NCI-H1417 (cell line): ENCODE measurements at places on chromosomes 7 and 10.

DNA sequence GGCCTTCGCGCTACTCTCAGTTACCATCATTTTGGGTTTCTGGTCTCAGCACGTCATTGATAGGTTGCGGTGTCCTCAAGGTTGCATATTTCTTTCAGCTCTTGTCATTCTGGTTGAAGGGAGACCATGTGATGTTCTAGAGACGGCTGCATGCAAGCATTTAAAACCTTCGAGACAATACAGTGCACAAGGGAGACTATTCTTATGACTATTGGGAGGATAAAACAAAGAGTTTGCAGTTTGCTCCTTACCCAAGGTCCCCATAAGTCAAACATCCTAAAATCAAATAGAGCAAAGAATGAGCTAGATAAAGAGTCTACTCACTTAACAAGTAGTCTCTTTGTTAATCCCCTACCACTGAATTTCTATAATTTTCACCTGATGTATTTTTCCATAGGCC, 39.1 kb downstream of the NPVF start:
- DNase-seq, result no peak

DNA sequence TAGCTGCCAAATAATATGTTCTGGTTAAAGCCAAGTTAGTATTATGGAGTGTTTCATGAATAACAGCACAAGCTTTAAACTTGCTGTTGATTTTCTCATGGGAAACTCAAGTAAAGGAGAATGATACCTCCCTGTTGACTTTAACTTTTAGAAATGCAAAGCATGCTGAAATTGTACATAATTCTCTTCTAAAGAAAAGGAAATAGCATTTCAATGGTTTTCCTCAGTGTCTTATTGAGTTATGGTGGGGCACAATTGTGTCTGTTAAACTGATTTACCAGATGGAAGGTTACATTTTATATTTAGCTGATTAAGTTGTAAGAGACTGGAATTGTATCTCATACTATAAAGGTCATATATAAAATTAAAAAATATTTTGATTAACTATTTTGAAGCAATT, 119.3 kb downstream of the HDAC9 start:
- no peak for DNase-seq

DNA sequence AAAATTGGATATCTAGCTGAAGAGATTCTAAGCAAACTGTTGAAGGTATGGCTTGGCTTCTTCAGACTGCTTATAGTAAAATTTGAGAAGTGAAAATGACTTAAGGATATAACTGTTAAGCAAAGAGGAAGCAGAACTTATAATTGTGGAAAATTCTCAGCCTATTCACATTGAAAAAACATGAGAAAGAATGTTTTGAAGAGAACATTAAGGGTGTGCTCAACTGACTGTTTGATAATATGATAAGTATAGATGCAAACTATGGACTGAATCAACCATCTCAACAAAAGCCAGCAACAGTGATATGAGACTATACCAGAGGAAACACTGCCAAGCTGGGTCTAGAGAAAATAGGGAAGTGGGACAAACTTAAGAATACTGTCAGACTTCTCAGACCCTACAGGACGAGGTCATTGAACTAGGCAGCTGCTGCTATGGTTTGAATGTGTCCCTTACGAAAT, 133.1 kb upstream of the PPP1R3A start:
- no peak for DNase-seq

- DNase-seq, result peak; percentile 71
Measured at GRCh38 chr7:33716581-33717477, 188.5 kb upstream of the BMPER start.

DNA sequence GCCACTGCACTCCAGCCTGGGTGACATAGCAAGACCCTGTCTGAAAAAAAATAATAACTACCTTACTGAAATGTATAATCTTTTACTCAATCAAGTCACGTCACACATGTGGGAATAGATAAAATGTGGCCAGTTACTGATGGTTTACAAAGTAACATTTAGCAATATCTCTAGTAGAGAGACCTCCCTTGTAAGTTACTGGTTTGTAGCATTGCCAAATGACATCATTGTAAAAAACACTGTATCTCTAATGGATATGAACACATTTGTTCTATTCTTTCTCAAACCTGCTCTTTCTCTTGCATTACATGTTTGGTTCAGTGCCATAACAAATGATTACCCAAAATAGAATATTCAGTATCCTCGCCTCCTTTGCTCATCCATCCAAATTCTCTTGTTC, 18.8 kb downstream of the TET1 start:
- no peak for DNase-seq

GRCh38 chr7:112802406-112802805, 12.2 kb upstream of the TMEM168 start:
- DNase-seq, result no peak

- no peak for DNase-seq
Measured at GRCh38 chr10:36730316-36730715, 395.1 kb upstream of the ANKRD30A start.

DNA sequence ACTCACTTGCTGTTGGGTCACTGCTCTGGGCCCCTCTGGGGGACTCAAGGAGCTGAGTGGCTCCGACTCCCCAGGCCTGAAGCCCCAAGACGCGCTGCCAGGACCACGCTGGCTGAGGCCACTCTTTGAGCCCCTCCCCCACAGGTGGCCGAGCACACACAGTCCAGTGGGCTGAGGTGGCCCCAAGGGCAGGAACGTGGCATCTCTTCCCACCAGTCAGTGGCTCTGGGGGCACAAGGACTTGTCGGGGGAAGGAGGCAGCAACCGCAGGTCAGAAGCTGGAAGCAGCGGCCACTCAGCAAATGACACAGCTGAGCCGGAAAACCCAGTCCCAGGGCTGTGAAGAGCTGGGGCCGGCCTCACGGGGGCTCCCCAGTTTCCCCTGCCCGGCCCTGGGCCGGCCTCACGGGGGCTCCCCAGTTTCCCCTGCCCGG, 24.1 kb downstream of the GRIFIN start:
- DNase-seq, result no peak

DNA sequence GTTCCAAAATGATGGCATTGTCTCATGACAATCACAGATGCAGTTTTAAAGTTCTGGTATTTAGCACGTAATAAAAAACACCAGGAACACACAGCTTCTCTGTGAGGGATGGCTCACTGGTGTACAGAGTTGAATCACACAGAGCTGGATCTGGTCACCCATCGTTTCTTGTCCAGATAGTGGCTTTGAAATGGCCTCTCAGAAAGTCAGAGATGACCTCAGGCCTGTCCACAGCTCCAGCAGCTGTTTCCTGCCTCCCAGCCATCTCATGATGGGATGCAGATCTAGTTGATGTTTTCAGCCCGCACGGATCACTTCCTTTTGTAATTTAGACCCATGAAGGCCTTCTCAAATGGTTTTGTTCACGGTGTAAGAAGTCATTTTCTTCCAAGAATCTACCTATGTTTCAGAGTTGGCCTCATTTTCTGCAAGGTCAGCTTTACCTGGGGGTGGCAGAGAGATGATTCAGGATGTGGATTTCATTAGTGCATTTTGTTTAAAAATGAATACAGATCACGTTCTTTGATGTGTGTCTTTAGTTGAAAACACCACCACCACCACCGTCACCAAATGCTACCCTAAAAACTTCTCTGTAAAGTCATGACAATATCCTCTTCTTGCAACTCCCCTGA, 166.2 kb downstream of the SNX10 start:
- DNase-seq, result no peak

DNA sequence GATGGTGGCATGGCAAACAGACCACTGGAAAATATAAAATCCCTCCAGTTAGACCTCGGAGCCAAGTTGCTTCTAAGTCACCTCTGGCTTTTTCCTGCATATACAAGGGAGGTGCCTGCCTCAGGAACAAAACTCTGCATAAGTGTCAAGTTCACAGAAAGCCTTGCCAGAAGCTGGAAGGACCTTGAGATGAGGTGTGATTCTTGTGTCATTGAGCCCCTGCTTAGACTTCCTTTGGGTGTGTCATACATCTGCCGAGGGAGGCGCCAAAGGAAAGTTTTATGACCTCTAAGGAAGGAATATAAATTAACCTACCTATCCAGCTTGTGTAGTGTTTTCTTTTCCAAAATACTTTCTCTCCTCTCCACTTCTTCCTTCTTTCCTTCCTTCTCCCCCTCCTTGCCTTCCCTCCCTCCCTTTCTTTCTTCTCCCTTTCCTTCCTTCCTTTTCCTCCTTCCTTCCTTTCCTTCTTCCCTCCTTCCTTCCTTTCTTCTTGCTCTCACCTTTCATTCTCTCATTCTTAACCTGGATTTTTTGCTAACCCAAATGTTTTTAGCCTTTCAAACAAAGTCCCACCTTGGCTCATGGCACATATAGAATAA, 75.2 kb downstream of the TRIL start:
- no peak for DNase-seq

DNA sequence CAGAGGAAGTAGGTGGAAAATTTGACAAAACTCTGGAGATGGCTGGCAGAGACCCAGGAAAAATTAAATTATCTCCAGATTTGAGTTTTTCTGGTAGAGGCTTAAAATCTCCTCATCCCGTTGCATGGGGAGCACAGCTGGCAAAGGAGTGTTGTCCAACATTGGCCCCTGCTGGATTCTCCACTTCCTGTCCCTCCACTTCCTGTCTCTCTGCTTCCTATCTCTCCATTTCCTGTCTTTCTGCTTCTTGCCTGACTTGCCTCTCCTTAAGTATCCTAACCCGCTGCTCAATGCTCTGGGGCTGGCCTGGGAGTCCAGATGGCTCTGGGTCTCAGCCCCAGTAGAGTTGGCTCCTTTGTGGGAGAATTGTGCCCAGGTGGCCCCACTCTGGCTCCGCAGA, 65.8 kb upstream of the EMX2 start:
- DNase-seq, result no peak

- peak; percentile 13 for DNase-seq
Measured at GRCh38 chr7:116232920-116233319, 22.6 kb downstream of the TES start.

DNA sequence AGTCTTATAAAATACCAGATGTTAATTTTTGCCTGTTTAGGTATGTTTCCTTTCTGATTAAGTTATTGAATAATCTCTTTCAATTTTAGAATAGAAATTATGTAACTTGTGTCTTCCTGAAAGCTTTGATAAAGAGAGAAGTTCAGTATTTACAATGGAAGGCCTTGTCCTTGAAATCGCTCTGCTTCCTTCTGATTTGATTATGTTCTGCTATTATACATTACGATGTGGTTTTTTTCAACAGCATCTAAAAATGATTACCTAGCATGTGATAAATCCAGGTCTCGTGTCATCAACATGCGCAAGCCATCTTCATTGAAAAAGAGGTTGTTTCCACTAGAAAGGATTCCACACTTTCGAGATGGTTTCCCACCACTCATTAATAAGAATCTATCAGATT, 96.5 kb upstream of the SLC26A5 start:
- DNase-seq, result no peak

GRCh38 chr10:104035194-104036068, 50.2 kb downstream of the COL17A1 start:
- DNase-seq, result peak; percentile 3

DNA sequence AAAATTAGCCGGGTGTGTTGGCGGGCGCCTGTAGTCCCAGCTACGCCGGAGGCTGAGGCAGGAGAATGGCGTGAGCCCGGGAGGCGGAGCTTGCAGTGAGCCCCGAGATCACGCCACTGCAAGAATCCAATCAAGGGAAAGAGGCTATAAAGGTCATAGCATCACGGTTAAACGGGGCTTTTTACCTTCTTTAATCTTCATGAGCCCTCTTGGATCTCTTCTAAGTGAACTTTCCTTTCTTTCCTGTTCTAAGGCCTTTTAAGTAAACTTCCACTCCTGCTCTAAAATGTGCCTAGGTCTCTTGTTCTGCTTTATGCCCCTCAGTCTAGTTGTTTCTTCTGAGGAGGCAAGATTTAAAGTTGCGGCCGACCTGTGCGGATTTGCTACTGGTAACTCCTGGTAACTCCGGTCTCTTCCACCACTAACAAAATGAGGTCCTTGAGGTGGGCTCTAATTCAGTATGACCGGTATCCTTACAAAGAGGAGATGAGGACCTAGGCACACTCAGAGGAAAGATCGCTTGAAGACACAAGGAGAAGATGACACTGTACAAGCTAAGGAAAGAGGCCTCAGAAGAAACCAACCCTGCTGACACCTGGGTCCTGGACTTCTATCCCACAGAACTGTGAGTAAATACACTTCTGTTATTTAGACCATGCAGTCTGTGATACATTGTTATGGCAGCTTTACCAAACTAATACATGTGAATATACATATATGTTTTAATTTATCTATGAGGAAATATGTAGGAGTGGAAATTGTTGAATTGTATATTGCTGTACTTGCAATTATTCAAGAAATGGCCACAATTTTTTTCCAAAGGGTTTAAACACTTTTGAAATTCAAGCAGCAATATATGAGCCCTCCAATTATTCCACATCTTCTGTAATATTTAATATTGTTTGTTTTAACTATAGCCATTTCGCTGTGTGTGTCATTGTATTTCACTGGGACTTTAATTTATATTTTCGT, 331.5 kb upstream of the CNTNAP2 start:
- no peak for DNase-seq

DNA sequence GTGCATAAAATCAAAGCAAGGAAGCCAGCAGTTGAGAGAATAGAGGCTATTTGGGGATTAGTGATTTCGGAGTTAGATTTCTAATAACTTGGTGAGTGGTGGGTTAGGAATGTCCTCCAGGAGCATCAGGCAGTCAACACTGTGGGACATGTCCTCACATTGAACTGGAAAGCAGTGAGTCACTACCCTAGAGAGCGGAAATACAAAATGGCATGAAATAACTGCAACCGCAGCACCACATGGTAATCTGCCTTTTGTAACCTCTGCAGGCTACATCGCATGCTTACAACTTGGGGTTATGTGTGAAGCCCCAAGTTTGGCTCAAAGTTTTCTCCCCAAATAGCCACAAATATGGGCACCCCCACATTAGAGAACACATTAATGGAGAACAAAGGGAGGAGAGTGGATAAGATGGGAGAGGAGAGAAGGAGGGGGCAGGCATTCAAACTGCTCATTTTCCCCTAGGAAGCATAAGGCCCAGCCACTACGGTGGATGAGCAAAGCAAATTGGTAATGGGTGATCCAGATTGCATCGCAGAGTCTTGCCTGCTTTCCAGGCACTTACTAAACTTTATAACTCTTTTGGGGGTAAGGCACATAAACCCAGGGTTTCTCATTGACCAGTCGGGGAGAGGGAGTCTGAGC, 22.0 kb upstream of the SLF2 start:
- DNase-seq, result no peak

DNA sequence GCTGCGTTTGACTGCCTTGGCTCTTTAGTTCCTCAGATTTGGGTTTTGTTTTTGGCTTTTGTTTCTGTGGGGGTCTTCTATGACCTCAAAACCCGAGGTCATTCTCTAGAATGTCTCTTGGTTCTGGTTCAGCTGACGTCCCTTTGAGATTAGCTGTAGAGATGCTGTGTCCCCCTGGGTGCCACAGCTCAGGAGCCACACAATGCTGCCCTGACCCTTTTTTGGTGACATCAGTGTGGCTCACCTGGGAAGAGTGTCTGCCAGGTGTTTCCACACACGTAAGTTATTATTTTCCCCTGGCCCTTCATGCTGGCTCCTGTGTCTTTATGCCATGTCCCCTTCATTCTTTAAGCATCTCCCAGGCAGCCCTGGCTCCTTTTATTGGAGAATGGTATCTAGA, 89.8 kb upstream of the DDC start:
- no peak for DNase-seq

DNA sequence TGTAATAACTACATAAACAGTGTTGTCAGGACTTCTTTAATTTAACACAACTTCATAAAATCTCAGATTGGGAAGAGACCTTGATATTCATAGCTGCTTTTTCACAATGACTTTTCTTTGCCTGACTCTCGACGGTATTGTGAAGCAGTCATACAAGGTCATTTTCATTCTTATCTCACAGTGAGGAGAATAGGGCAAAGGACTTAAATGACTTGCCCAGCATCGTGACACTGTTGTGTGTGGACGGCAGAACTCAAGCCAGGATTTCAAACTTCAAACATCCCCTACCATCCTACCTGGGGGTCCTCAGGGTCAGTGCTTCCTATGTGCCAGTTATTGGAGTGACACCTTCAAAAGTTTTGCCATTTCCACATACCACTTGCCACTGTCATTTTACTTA, 138.5 kb upstream of the GDF10 start:
- DNase-seq, result no peak
